Stimulated activated naive CD8-positive, alpha-beta T cell treated with anti-CD3 and anti-CD28 coated beads, Interleukin-15, amount 100 ng/mL, for 72 hours (primary cell): ENCODE measurements at places on chromosomes 2 and 18.

DNA sequence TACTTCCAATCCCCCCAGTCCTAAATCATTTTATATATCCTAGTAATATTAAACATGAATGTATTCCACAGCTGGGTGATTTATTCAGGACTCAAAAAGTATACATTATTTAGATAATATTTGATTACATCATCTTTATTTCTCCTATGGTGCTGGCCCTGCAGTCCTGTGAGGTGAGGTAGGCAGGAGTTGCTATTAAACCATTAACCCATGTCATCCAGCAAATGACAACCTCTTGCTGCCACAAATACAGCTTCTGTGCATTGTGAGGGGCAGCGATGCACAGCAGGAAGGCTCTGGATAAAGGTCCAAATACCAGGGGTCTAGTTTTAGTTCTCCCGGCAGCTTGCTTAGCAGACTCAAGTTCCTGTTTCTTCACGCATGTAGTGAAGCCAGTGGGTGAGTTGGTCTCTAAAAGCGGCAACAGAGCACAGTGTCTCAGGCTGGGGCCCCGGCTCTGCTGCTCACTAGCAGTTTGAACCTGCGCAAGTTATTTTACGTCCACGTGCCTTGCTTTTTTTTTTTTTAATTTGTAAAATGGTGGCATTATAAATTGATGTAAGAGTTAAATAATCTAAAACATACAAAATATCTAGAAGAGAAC lies 36.1 kb downstream of the INSIG2 start:
- DNase-seq: no peak

GRCh38 chr2:73700661-73701447 lies 36.3 kb downstream of the TPRKB start:
- no peak for DNase-seq

DNA sequence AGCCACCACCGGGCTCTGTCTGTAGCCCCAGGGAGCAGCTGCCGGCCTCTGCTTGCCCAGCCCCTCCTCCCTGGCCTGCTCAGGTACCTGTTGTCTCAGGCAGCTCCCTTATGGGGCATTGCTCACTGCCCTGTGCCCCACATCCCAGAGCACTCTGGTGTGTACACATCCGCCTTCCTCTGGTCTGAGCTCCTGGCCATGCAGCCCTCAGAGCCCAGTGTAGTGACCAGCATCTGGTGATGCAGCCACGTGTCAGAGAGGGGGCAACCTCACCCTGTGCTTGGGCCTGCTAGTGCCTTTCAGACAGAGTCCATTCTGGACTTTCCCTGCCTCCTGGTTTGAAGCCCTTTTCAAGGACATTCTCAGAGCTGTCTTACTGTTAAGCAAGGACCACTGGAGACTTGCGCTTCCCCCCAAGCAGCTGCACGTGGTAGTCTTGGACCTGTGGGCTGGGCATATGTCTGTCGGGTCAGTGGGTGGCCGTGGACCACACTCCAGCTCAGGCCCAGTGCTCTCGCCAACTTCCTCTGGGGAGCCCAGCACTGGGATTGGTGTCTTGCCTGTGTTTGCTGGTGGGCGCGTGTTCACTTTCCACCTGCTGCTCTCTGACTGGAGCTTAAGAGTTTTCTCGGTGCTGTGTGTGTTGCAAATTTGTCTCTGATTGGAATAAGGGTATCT lies 30.7 kb downstream of the DGKD start:
- no peak for DNase-seq

DNA sequence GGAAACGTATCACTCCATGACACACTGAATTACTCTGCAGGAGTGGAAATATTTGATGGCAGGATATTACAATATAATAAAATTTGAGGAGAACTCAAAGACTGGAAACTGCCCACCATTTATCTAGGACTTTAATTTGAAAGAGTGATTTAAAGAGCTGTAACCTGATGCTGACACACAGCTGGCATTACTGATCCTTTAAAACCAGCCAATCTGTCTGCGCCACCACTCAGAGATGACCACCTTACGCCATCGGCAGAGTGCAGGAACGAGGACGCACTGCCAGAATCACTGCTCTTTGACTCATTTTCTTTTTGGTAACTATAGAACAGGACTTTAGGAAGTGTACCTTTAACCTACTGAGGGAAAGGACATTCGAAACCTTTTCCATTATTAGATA lies 114.1 kb downstream of the EPB41L3 start:
- no peak for DNase-seq

- no peak for DNase-seq
Measured at GRCh38 chr2:20930928-20931327, 108.0 kb upstream of the LDAH start.

DNA sequence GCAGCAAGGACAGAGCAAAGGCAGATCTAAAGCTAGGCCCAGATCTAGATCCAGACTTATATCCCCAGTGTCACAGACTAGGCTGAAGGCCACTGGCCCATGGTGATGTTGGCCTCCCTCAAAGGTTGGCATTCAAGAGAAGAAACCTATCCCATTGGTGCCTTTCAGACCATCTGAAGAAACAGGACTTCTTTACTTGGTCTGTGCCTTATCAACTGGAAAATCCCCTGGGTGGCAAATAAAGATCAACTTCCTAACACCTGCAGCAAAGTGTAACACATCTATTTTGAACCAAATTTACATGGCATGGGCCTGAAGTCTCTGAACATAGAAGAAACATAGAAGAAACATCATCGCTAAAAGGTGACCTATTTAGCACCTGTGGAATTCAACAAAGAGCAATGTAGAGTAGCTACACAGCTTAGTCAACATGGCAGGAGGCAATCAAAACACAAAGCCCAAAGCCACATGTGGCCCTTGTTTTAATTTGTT lies 35.8 kb downstream of the METTL4 start:
- DNase-seq: no peak

- no peak for DNase-seq
Measured at GRCh38 chr18:9722691-9723090, 14.6 kb downstream of the RAB31 start.

DNA sequence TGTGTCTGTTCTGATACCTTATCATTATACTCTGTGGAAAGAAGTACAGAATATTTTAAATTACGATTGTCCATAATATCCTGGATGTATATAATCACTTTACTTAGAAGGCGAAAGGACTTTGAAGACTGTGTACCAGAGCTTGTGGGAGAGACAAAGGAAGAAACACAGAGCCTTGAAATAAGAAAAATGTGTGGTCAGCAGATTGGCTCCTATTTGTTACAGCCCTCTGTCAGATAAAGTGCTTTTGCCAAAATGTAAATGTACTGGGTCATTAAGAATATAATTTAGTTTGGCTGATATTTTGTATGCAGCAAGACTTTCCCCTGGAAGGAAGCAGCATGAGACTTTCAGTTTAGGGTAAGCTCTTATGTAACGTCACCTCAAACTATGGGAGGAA lies 443.1 kb downstream of the CCDC85A start:
- no peak for DNase-seq

- no peak for DNase-seq
Measured at GRCh38 chr18:49584394-49584793, 22.5 kb downstream of the LIPG start.

- DNase-seq: no peak
Measured at GRCh38 chr2:158841850-158842249, 46.7 kb downstream of the DAPL1 start.

- no peak for DNase-seq
Measured at GRCh38 chr2:10254373-10255188, 48.1 kb upstream of the HPCAL1 start.

DNA sequence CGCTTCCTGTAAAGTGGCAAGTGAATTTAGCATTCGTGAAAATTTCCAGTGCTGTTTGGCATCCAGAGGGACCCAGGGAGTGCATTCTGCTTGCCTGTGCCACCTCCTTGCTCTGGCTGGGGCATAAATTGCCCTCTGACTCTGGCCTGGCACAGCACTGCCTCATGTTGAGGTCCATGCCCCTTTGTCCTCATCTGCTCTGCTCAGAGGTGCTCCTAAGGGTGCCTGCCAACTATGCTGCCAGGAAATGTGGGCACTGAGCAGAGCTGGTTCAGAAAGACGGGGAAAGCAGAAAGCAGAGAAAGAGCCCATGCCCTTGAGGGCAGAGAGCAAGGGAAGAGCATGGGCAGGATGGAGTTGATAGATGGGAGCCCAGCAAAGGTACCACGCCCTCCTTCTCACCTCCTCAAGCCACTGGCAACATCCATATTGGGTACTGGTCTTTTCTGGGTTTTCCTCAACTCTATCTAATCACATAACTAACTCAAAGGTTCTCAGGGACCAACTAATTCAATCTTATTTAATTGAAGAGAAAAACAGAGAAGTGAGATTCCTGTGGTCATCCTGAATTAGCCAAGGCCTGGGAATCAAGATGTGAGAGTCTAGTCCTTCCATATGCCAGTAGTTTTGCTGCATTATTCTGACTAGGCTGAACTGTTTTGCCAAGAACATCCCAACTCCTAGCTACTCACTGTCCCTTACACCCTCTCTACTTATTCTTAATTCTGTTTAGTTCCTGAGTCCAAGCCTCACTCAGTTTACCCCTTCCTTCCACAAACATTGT lies 441.5 kb upstream of the TNP1 start:
- DNase-seq: no peak

DNA sequence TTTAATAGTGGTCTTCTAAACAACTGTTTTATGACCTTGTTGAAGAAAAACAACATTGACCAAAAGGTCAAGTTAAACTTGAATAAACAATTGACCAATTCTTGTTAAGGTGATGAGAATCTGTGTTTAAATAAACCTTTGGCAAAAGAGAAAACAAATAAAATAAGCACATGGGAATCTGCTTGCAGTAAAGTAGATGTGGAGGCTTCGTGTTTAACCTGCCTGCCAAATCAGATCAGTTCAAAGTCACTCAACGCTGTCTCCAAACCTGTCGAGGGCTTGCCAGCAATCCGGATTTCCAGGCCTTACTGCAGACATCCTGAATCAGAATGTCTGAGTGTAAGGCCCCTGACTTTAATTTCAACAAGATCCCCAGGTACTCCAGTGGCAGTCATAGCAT lies 55.1 kb upstream of the AQP4 start:
- DNase-seq: no peak

- no peak for DNase-seq
Measured at GRCh38 chr2:9417725-9418124, 5.6 kb downstream of the ITGB1BP1 start.

- DNase-seq: no peak
Measured at GRCh38 chr2:44939106-44940048, 2.1 kb upstream of the SIX3 start.

- DNase-seq: no peak
Measured at GRCh38 chr2:152523091-152523490, 188.1 kb downstream of the FMNL2 start.

DNA sequence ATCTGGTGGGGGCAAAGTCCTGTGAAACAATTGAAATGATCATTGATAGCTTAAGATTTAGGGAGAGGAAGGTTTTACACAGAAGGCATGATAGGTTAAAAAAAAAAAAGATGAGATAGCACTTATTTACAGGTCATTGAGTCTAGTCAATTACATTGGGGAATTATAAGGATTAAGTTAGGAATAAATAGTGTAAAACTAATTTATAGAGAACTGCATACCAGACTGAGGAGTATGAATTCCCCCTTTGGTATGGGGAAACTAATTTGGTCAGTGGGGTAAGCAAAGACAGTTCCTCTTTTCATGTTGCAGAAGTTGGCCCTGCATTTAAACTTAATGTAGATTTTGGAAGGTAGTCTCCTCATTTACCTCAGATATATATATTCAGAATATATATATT lies 10.8 kb downstream of the GLS start:
- DNase-seq: no peak

GRCh38 chr2:174600349-174600748 lies 2.7 kb upstream of the WIPF1 start:
- DNase-seq: no peak

DNA sequence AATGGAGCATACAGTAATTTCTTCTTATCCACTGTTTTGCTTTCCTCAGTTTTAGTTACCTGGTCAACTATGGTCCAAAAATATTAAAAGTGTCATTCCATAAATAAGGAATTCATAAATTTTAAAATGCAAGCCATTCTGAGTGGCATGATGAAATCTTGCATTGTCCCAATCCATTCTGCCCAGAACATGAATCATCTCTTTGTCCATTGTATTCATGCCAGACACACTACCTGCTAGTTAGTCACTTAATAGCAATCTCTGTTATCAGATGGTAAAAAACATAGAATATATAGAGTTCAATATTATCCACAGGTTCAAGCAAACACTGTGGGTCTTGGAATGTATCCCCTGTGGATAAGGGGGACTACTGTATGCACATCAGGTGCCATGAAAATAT lies 872.2 kb upstream of the NXPH2 start:
- no peak for DNase-seq

- DNase-seq: peak; percentile 52
Measured at GRCh38 chr2:201860636-201861066, 54.3 kb downstream of the CDK15 start.

DNA sequence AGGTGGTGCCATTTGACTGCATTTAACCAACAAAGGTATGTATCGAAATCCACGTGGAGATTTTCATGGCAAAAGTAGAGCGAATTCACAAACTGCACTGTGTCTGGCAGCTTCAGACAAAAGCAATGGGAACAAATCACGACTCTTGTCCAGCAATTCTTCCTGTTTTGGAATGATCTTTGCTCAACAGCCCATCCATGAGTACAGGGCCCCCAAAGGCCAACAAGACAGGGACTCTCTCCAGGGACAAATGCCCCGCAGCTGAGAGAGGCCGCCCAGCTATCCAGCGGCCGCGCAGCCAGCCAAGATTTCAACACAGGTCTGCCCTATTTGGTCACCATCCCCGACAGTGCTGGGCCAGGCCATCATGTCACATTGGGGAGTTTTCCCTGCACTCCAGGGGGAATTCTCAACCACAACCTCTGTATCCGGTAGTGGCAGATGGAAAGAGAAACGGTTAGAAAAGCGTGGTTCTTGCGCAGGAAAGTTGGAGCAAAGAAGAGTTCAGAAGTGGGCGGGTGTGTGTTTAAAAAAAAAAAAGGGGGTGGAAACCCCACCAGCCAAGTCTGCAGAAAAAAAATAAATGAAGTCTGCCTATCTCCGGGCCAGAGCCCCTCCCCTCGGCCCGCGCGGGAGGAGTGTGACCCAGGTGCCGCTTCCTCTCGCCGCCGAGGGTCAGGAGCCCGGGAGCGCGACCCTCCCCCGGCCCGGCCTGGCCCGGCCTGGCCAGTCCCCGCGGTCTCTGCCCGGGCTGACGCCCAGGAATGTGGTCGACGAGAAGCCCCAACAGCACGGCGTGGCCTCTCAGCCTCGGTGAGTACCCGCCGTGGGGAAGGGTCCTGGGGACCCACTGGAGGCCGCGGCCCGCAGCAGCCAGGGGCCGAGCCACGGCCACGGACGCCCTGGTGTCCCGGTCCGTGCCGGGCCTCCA lies at the start of gene GYPC:
GYPC (plus strand) TSS at position 659 of the 931 bp plus-strand sequence; CDS start at position 765, 106 bp downstream.
- peak; percentile 43 for DNase-seq

DNA sequence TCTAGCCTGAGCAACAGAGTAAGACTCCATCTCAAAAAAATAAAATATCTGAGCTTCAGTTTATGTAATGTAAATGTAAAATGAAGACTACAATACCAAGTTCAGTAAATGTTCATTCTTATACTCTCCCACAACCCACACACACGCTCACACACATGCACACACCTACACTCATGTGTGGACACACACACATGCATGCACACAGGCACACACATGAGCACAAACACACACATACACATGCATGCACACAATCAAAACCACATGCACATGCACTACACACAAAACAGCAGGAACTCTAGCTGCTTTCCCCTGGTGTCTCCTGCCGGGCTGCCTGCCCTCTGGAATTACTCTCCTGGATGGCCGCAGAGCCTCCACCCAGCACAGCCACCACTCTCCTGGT lies 90.6 kb downstream of the GFPT1 start:
- no peak for DNase-seq

- no peak for DNase-seq
Measured at GRCh38 chr2:31140151-31140550, 1.9 kb upstream of the GALNT14 start.

- no peak for DNase-seq
Measured at GRCh38 chr2:46518861-46519260, 39.5 kb downstream of the TMEM247 start.

- no peak for DNase-seq
Measured at GRCh38 chr2:200847269-200847668, 17.2 kb downstream of the CLK1 start.
